ENCODE measurements at places on chromosomes 1 and 21.

- no peak for DNase-seq
Observed at GRCh38 chr1:157135646-157136045, 2.5 kb downstream of the ETV3 start.

DNA sequence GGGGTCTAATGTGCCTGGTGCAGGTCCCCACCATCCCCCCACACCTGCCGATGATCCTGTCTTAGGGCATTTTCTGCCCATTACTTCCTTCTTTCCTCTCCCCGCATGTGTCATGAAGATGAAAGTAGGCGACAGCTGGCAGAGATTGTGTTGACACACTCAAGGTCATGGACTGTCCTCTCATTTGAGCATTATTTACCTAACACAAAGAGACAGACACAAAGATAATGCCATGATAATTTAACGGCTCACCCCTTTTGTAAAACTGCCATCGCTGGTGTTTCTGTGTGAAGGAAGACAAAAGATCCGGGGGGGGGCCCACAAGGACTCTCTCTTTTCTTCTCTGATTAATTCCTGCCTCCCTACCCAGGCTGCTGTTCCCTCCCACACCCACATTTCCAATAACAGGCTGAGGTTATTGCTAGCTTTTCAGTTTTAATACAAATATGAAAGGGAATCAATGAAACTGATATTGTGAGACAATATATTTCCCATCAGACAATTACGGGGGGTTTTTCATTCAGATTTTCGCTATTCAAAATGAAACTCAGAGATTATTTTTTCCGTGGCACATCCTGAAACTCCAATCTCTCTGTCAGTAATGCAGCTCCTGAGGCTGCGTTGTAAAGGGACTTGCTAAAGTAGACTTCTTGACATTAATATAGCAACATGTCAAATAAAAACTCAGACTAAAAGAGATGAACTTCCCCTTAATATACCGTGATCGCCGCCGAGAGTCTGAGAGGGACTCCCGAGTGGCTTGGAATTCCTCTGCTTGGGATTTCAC, 561.1 kb downstream of the NPHP4 start:
- DNase-seq = no peak

GRCh38 chr1:156102633-156103511, 11.6 kb upstream of the LMNA start:
- DNase-seq = no peak

GRCh38 chr1:215595231-215595630, 28.1 kb downstream of the KCTD3 start:
- no peak for DNase-seq

DNA sequence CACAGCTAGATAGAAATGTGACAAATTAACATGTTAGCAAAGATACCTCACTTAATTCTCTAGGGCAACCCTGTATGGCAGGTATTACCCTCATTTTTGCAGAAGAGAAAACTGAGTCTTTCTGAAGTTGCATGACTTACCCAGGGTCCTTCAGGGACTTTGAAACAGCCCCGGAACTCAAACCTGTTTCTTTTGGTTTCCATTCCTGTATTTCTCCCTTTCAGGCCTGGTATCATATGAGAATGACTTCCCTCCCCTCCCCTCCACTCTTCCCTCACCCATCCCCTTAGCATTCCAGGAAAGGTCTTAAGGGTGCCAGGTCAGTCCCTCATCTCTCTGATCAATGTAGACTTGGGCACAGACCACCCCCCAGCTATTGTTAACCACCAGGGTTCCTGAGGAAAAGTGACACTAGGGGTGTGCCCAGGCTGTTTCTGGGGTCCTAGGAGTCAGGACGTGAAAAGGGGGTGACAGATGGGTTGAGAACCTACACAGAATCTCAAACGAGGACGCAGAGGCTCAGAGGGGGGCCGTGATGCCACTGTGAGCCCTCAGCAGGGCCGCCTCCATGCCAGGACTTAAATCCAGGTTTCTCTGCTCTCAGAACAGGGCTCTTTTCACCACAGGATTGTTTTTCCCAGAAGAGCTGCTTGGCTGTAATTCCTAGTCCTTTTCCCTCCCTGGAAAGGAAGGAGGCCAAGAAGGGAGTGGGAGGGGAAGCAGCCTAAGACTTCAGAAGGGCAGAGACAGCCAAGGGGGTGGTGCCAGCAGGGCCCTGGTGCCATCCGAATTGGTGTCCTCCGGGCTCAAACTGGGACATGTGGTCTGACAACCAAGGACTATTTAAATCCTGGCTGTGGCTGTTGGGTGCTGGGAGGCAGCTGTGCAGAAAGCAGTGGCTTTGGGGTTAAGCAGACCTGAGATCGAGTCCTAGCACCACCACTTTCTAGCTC, 2.1 kb upstream of the WASF2 start:
- DNase-seq = no peak

DNA sequence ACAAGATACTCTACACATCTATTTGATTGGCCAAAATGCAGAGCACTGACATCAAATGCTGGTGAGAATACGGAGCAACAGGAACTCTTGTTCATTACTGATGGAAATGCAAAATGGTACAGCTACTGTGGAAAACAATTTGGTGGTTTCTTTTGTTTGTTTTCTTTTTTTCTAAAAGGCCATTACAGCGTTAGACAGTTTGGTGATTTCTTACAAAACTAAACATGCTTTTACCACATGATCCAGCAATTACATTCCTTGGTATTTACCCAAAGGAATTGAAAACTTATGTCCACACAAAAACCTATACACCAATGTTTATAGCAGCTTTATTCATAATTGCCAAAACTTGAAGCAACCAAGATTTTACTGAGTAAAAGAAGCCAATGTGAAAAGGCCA, 66.4 kb upstream of the FBXO28 start:
- DNase-seq = no peak

DNA sequence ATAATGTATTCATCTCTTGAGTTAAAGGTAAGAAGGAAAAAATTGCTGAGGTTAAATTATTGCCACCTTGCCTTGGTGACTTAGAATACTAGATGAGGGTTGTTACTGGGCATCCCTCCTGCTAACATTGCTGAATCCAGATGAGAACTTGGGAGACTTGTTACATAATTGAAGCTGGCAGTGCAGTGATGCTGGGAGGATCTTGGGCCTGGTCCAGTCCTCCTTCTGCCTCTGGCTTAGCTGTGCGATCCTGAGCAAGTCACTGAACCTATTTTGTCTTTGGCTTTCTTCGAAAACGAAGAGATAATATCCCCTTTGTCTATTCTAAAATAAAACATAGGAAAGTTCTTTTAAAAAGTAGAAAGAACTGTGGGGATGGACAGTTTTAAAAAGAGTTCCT, 244.9 kb upstream of the NRIP1 start:
- DNase-seq = no peak

DNA sequence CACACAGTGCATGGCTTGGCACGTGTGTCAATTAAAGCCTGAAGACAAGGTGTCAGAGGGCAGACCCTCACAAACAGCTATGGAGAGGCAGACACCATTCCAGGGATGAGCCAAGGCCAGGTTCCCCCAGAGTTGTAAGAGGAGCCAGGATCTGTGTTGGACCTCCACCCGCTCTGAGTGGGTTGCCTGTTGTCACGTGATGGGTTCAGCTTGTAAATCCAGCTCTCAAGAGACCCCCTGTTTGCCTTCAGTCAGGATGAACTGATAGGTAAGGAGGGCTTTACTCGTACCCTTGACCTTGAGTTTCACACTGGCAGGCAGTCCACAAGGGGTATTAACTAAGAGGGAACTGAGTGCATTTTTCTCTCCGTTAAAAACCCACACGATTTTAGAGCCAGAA, 27.7 kb upstream of the KCND3 start:
- no peak for DNase-seq

DNA sequence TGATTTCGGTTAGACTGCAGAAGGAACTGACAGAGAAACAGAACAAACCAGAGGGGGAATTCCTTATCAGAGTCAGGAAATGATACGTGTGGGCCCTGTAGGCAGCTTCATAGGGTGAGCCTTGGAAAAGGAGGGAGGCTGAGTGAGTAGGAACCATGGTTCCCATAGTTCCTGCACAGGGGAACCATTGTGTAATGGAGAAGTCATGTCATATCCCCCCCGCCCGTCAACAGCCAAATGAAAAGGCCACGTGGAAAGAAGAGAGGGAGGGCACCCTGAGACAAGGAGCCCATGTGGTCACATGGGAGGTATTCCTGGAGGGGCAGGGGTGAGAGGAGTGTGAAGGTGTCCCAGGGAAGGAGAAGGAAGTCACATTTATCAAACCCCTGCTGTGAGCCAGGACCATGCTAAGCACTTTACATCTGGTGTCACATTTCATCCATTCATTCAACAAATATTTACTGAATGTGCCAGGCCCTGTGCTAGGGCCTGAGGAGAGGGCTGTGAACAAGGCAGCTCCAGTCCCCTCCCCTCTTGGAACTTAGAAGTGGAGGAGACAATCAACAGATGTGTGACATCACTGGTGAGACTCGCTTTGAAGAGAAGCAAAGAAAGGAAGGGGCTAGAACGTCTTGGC, 15.7 kb upstream of the FGR start:
- no peak for DNase-seq

DNA sequence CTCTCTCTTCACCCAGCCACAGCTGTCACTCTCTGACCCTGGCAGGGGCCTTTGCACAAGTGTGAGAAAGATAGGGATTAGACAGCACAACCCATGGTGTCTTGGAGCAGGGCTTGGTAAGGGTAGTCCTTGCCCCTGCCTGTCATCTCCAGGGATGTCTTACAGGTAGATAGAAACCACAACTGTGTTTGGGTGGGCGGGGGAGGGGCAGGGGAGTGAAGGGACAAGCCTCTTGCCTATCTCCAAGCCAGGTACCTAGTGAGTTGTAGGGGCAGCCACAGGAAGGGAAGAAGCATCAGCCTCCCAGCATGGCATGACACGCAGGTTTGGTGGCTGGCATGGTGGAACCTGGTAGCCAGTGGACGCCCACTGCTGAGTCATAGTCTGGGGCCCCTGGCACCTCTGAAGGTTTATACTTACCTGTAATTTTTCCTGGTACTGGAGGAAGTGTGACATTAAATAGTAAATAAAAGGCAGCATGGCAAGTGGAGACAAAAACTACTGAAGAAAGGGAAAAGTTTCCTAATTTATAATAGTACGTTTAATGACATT, 97.5 kb downstream of the CLEC20A start:
- DNase-seq = no peak
